ENCODE measurements at places on chromosomes 1 and 21. TPM values are rescaled to one million over a fixed set of nuclear protein-coding genes. Genes with fewer than 3 reads are reported as not detected.

GRCh38 chr1:222539951-222540597, 7.8 kb downstream of the HHIPL2 start:
- no peak for DNase-seq

GRCh38 chr1:46466477-46467182, 23.0 kb upstream of the DMBX1 start:
- DNase-seq: no peak

DNA sequence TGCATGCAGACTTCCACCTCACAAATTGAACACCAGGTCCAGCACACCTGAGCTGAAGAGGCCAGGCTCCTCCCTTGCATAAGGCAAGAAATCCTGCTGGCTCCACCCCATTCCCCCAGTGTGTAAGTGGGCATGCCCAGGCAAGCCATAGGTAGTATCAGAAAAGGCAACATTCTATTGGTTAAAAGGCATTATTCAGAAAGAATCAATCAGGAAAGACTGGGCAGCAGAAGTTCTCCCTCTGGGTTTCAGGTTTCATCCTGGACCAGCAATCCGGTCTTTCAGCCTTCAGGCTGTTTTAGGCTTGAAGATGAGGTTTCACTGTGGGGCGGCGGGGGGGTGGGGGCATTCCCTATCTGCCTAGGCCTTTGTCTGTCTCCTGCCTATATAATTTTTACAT, 42.0 kb upstream of the LHX8 start:
- no peak for DNase-seq

PAQR6 gene
- 0.32 TPM for total RNA-seq

TDRD10 gene
- total RNA-seq: not detected

- DNase-seq: no peak
Measured at GRCh38 chr1:167266965-167267364, 46.3 kb downstream of the POU2F1 start.

DNA sequence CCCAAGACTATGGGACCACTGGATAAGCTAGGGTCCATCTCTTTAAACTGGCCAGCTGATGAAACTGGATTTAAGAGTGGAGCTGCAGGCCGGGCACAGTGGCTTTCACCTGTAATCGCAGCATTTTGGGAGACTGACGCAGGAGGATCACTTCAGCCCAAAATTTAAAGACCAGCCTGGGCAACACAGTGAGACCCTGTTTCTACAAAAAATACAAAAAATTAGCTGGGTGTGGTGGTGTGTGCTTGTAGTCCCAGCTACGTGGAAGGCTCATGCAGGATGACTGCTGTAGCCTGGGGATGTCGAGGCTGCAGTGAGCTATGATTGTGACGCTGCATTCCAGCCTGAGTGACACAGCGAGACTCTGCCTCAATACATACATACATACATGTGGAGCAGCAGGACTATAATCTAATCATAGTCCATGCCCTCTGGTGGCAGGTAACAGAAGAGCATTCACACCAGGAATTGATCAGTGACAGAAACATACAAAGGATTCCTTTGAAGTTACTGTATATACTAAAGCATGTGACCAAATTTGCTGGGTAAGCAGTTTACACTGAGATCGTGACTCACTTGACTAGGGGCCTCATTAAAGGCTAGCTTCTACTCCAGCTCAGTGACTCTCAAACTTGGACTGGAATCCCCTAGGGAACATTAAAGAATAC, 101.5 kb upstream of the SLFNL1 start:
- peak; percentile 15 for DNase-seq

DNA sequence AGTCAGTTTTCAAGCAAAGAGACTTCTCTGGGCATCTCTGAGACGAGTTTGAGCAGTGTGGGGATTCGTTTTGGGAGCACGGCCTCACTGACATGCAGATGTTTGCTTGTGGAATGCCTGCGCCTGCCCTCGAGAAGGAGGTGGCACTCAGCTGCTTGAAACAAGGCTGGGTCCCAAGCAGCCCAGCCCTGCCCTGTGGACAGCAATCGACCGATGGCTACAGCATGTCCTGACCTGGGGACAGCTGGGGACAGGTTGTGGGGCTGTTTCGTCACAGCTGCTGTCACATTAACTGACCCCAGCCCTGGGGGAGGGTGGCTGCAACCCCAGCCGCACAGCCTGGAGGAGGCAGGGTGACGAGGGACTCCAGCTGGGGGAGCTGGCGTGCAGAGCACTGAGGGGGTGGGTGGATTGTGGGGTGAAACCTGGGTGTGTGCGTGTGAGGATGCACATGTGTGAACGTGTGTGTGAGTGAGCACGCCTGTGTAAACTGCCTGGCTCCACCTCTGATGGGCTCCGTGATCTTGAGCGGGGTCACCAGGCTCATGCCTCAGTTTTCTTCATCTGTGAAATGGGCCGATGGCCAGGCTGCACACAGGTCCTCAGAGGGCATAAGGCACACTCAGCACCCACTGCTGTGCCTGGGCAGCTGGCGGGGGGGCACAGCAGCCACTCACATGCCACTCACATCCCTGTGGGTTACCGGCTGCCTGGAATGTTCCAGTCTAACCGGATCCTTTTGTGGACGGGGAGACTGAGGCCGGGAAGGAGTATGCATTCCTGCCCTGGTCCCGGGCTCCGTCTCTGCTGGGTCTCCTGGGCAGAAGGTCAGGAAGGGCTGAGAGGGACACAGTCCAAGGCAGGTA, 49.3 kb downstream of the COL18A1 start:
- DNase-seq: no peak

GIPC2 gene
- not detected for total RNA-seq

DNA sequence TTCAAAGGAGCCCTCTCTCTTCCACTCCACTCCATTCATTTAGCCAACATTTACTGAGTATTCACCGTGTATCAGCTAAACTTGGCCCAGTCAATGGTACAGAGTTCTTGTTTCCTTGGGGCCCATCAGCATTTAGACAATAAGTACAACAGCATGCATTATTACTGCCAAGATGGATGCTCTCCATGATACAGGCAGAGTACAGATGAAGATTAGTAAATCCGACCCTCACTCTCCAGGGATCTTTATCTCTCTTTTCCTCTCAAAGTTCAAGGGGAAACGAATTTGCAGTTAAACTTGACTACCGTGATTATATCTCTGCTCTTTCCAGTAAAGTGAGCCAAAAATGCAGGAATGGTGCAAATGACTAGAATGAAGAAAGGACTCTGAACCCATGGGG, 184.6 kb upstream of the DUSP10 start:
- DNase-seq: no peak

DNA sequence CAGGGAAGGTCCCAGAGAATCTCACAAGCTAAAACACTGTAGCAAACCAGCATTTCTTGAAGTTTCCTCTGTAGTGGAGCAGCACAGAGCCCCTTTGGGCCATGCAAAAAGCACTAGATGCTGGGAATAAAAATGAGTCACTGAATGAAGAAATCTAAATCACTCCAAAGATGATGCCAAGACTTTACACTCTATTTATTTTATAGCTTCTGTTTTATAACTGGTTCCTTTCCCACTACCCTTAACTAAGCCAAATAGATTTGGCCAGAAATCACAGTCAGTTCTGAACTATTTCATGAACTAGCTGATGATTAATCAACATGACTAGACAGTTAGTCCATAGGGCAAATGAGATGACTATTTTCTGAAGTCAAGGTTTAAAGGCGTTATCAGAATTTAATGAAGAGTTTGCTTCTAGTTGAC, 89.5 kb downstream of the SCMH1 start:
- peak; percentile 10 for DNase-seq

- no peak for DNase-seq
Measured at GRCh38 chr1:143699115-143699514, 272.7 kb downstream of the FAM72C start.

- DNase-seq: peak; percentile 12
Measured at GRCh38 chr1:110524311-110525248, 5.6 kb upstream of the KCNA10 start.

CYP4X1 gene
- total RNA-seq: not detected

DNA sequence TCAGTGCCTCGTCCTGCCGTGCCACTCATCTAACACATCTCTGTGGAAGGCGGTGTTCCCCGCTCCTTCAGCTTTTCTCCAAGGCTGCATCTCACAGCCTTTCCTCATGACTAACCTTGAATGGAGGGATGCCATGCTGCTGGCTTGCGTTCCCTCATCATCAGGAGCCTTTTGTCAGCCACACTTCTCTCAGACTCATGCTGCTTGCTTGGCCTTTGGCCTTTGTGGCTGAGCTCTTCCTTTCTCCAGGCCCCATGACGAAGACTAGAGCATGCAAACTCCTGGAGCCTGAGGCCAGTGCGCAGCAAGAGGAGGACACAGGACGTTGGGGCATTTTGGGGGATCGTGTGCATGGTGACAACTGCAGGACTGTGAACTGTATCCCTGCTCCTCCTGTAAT, 70.8 kb downstream of the SYT2 start:
- DNase-seq: no peak

CHIA gene
- not detected for total RNA-seq

LINGO4 gene
- total RNA-seq: not detected

NCAM2 gene
- total RNA-seq: not detected

DNA sequence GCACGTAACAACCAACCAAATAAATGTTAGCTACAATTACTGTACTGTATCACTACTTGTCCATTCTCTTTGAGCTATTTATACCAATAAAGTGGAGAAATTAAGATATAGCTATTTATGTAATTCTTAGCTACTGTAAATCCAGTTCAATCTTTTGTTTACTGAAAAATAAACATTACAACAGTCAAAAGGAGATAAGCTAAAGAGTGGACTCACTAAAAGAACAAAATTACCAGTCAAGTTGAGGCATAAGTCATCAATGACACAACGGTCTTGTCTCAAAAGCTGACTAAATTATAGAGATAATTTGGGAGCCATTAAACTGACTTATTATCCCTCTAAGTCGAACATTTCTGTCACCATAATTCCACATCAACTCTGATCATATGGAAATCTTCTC, 22.5 kb downstream of the TGFBR3 start:
- DNase-seq: no peak

GRCh38 chr1:13730751-13731482, 30.9 kb downstream of the PRDM2 start:
- DNase-seq: no peak

DNA sequence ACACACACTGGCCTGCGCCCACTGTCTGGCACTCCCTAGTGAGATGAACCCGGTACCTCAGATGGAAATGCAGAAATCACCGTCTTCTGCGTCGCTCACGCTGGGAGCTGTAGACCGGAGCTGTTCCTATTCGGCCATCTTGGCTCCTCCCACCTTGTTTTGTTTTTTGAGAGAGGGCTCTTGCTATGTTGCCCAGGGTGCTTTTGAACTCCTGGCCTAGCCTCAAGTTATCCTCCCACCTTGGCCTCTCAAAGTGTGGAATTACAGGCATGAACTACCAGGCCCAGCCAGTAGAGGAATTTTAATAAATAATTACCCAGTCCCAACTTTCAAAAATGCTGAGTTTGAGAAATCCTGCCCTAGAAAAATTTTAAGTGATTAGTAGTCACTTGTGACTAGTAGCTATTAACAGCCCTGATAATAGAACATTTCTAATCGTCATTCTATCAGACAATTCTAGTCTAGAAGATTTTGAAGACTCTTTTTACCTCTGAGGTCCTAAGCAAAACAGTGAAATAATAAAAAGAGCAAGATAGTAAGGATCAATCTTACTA, 30.9 kb upstream of the SLC35D1 start:
- no peak for DNase-seq

DNA sequence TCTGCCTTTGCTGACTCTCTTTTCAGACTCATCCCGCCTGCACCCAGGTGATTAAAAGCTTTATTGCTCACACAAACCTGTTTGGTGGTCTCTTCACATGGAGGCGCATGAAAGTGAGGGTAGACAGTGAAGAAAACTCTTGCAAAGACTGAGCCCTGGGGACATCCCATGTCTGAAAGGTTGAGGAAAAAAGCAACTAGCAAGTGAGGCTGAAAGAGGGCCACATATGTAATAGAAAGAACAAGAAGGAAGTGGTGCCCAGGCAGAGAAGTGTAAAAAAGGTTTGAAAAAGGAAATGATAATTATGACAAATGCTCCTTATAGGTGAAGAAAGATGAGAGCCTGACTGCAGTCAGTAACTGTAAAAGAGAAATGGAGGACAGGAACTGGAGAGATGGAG, 115.9 kb upstream of the NEK7 start:
- no peak for DNase-seq

DNA sequence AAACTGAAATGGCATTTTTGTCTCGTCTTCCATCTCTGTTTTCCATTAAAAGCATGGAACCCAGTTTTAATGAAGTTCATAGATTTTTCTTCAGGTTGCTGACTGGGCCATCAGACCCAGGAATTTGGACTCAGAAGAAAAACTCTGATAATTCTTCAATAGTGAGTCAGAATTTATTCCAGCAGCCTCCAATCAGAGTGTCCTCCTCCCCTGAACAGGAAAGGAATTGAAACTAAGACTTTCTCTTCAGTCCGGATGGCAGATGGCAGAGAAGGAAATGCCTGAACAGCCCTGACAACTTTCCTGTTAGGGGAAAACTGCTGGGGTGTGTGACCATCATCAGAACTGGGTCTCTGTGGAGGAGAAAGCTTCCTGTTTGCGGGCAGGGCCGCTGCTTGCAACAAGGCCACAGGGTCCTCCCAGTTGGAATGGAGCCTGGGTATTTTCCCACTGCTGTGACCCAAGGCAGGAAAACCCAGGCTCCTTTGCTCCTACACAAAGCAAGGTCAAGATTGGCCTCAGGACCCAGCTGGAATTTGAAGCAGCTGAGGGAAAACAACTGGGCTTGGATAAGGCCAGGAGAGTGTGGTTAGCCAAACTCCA, 20.7 kb downstream of the CD34 start:
- peak; percentile 51 for DNase-seq

GRCh38 chr21:34888569-34889319, 160.4 kb downstream of the RUNX1 start:
- peak; percentile 96 for DNase-seq

DNA sequence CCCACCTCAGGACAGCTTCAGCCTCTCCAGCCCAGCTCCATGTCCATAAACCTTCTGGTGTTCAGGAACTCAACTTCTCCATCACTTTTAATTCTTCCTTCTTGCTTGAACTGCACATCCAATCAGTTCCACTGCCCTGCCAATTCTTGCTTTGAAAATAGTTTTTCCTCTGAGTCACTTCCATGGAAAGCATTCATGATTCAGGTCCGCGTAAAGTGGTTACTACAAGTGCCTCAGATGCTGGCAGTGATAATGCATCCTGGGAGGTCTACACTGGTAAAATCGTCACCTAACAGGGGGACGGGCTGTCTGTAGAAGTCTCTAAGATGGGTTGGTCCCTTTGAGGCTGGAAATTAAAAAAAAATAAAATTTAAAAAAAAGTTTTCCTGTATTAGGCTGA, 25.9 kb upstream of the RCAN1 start:
- peak; percentile 88 for DNase-seq

- peak; percentile 74 for DNase-seq
Measured at GRCh38 chr1:29706936-29707335, 470.6 kb downstream of the PTPRU start.
